ENCODE measurements at places on chromosomes 2 and 18. TPM values are rescaled to one million over a fixed set of nuclear protein-coding genes. Genes with fewer than 3 reads are reported as not detected.

- no peaks in the 10 kb centered on the region for H3K27me3 ChIP-seq
- no peak overlapping the region for H3K4me3 ChIP-seq
- H3K27ac ChIP-seq, result no peak overlapping the region
- H3K36me3 ChIP-seq, result no peaks in the 10 kb centered on the region
These were observed 35.6 kb downstream of the GDF7 start for GRCh38 chr2:20702563-20702962.

- no peak overlapping the region for H3K27ac ChIP-seq
- DNase-seq, result peak; percentile 89
- H3K36me3 ChIP-seq, result no peaks in the 10 kb centered on the region
- no peaks in the 10 kb centered on the region for H3K4me1 ChIP-seq
- H3K4me3 ChIP-seq, result no peak overlapping the region
These were observed 129.2 kb upstream of the MEIS1 start for GRCh38 chr2:66305718-66306117.

GRCh38 chr2:199910338-199911051, 598 bp upstream of the C2orf69 start:
- no peak for DNase-seq
- H3K4me1 ChIP-seq, result no peaks in the 10 kb centered on the region
- peak overlapping the region; percentile 82 for H3K4me3 ChIP-seq
- H3K27me3 ChIP-seq, result no peaks in the 10 kb centered on the region

GRCh38 chr2:126187668-126188067, 468.3 kb upstream of the GYPC start:
- H3K27ac ChIP-seq, result no peak overlapping the region
- H3K36me3 ChIP-seq, result no peaks in the 10 kb centered on the region
- DNase-seq, result peak; percentile 9
- no peaks in the 10 kb centered on the region for H3K4me1 ChIP-seq

DNA sequence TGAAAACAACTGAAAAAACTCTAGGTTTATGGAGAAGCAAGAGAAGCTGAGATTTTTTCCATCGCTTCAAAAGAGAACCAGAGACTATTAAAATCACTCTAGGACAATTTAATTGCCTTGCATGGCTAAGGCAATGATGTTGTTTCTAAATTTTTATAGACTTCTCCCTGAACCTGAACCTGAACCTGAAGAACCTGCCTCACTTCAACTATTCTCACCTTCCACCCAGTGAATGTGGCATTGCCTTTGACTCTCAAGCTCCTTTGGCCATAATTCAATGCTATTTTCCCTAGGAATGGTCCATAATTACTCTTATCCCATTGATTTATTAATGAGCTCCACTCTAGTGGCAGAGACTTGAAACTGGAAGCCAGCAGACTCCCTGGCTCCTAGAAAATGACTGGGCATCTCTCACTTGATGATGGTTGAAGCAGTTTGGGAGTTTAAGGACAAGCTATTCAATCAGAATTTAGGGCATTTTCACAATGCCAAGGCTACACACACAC, 303.8 kb upstream of the UBE2E3 start:
- H3K4me1 ChIP-seq, result no peaks in the 10 kb centered on the region
- no peak overlapping the region for H3K4me3 ChIP-seq
- no peaks in the 10 kb centered on the region for H3K27me3 ChIP-seq
- DNase-seq, result no peak
- H3K27ac ChIP-seq, result no peak overlapping the region
- H3K36me3 ChIP-seq, result no peaks in the 10 kb centered on the region

DNA sequence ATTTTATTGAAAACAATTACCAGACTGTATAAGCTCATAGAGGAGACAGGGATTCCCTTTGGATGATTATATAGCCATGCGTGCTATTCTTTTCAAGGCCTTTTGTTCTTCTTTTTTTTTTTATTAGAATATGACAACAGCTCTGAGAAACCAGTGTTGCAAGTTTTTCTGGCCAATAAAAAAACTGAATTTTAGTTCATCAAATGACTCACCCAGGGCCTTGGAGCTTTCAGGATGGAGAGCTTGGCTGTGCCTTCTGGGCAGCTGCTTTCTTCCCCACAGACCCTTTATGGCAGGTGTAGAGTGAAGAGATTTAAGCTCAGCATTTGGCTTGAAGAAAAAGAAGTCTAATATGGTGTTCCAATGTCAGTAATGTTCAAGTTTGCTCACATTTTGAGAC, 497.9 kb upstream of the FANCL start:
- no peak overlapping the region for H3K27ac ChIP-seq
- DNase-seq, result no peak
- H3K27me3 ChIP-seq, result no peaks in the 10 kb centered on the region
- H3K36me3 ChIP-seq, result no peaks in the 10 kb centered on the region
- H3K4me3 ChIP-seq, result no peak overlapping the region

- no peak overlapping the region for H3K4me3 ChIP-seq
- no peaks in the 10 kb centered on the region for H3K27me3 ChIP-seq
- DNase-seq, result peak; percentile 71
- no peak overlapping the region for H3K27ac ChIP-seq
- H3K36me3 ChIP-seq, result no peaks in the 10 kb centered on the region
These were observed 231.8 kb upstream of the SPOPL start for GRCh38 chr2:138269765-138270164.

DNA sequence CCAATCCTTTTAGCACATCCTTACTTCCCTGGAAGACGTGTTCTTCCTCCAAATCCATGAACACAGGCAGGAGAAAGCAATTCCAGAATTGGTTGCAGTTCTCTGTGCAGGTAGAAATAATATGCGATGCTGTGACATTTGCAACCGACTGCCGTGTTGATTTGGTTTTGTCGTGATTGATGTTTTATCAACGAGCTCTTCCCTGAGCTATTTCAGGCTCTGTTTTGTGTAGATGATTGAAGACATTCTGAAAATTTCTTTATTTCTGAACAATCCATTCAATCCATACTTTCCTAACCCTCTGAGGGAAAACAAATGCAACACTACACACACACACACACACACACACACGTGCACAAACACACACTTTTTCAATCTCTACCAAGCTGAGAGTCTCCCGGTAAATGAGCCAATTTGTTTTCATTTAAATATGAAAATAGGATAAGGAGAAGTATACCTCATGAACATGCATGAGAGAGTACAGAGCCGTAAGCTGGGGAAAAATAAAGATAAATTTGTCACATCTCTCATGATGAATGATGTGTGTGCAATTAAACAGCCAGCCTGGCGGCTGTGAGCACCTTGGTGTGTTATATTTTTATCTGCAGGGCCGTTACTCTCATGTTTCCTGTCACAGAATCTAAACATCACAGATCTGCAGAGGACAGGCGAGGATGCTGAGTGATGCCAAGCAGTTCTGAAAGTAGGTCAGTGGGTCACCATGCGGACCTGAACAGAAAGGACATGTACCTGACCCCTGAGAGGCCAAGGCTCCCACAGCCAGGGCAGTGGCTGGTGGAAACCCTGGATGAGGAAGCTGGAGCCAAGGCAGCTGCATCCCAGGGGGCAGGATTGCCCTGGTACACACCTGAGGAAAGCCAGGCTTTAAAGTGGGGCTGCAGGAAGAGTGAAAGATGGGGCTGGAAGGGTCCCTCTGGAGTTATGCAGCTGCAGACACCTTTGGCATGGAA, 64.8 kb downstream of the PDCL3 start:
- H3K27me3 ChIP-seq, result peaks cover 19% of the 10 kb centered on the region
- H3K27ac ChIP-seq, result no peak overlapping the region
- no peak for DNase-seq
- H3K36me3 ChIP-seq, result no peaks in the 10 kb centered on the region

GRCh38 chr2:85231952-85232351, 95.8 kb downstream of the TGOLN2 start:
- H3K4me3 ChIP-seq, result no peak overlapping the region
- no peak overlapping the region for H3K27ac ChIP-seq
- no peaks in the 10 kb centered on the region for H3K4me1 ChIP-seq
- H3K36me3 ChIP-seq, result no peaks in the 10 kb centered on the region

DNA sequence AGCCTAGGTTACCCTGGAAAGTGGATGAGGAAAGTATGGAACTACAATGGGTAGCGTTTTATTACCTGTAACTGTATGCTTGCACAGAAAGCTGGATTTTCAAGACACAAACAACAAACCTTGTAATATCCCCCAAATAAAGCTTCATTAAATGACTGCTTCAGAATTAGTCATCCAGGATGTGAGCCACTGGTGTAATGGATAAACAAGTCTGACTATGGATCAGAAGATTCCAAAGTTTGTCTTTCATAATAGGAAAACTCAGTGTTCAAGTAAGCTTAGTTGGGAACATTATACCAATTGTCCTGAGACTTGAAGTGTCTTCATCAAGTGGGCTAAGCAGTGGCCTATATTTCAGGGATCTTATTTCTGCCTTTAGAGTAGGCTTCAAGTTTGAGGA, 518.8 kb downstream of the LRP1B start:
- H3K4me3 ChIP-seq, result no peak overlapping the region
- H3K4me1 ChIP-seq, result no peaks in the 10 kb centered on the region
- peak; percentile 61 for DNase-seq
- H3K36me3 ChIP-seq, result no peaks in the 10 kb centered on the region
- H3K27me3 ChIP-seq, result no peaks in the 10 kb centered on the region

DNA sequence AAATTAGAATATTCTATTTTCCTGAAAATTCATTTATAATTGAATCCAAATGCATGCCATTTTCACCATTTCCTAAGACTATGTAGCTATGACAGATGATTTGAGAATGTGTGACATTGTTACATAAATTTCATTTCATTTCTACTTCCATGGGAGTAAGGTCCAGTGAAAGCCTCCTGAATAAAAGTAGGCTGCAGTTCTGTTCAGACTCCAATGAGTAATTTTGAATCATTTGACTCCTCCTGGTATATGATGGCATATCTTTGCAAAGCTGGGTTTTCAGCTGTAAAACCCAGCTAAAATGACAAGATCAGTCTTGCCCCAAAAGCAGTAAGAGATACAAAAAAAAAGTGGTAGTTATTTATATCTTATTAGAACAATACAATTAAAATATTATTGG, 101.0 kb upstream of the DNAJC10 start:
- H3K4me3 ChIP-seq, result no peak overlapping the region
- H3K27me3 ChIP-seq, result no peaks in the 10 kb centered on the region
- no peak for DNase-seq
- H3K27ac ChIP-seq, result no peak overlapping the region

- DNase-seq, result no peak
- no peaks in the 10 kb centered on the region for H3K36me3 ChIP-seq
- no peak overlapping the region for H3K4me3 ChIP-seq
- no peaks in the 10 kb centered on the region for H3K4me1 ChIP-seq
- H3K27ac ChIP-seq, result no peak overlapping the region
These were observed 130.1 kb downstream of the MBP start for GRCh38 chr18:77002496-77002895.

GRCh38 chr2:190879474-190880377, 895 bp upstream of the GLS start:
- H3K27me3 ChIP-seq, result no peaks in the 10 kb centered on the region
- peak; percentile 69 for DNase-seq
- peak overlapping the region; percentile 60 for H3K4me3 ChIP-seq
- no peaks in the 10 kb centered on the region for H3K36me3 ChIP-seq

- no peaks in the 10 kb centered on the region for H3K36me3 ChIP-seq
- H3K27ac ChIP-seq, result no peak overlapping the region
- DNase-seq, result no peak
These were observed 47.0 kb downstream of the RRM2 start for GRCh38 chr2:10169581-10169980.

- no peak overlapping the region for H3K27ac ChIP-seq
- no peak overlapping the region for H3K4me3 ChIP-seq
- no peak for DNase-seq
- H3K36me3 ChIP-seq, result no peaks in the 10 kb centered on the region
- no peaks in the 10 kb centered on the region for H3K4me1 ChIP-seq
- no peaks in the 10 kb centered on the region for H3K27me3 ChIP-seq
These were observed 113.4 kb downstream of the GORASP2 start for GRCh38 chr2:171042253-171042969.

DNA sequence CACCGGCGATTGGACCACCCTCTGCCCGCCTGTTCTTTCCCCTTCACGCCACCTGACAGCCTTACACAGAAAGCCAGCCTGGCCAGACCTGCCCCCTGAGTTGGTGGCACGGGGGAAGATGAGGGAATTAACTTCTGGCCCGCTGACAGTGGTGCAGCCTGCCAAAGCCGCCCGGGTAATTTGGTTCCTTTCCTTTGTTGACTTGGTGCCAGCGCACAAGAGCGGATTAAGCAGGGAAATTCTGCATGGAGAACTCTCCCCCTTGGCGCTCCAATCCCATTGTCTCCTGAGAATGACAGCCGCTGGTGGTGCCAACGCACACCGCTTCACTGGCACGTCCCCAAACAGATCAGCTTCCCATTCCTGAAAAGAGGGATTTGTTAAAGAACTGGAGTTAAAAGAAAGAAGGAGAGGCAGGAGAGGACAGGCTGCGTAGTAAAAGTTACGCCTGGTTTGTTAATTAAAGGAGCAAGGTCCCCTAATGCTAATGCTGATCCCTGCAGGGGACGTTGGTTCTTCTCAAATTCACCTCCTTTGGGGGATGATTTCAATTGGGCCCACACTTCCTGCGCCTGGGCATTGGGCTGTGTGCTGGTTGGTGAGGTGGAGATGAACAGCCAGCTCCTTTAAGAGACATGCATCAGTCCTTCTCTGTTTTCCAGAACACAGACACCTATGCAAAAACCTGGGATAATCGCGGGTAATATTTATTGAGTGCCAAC, 286.8 kb downstream of the MYCN start:
- no peaks in the 10 kb centered on the region for H3K36me3 ChIP-seq
- H3K27ac ChIP-seq, result no peak overlapping the region
- no peak for DNase-seq
- H3K4me1 ChIP-seq, result no peaks in the 10 kb centered on the region
- no peaks in the 10 kb centered on the region for H3K27me3 ChIP-seq

- no peak for DNase-seq
- no peak overlapping the region for H3K4me3 ChIP-seq
- H3K36me3 ChIP-seq, result no peaks in the 10 kb centered on the region
- peaks cover 3% of the 10 kb centered on the region for H3K4me1 ChIP-seq
These were observed 16.8 kb downstream of the DBI start for GRCh38 chr2:119383410-119384140.

DNA sequence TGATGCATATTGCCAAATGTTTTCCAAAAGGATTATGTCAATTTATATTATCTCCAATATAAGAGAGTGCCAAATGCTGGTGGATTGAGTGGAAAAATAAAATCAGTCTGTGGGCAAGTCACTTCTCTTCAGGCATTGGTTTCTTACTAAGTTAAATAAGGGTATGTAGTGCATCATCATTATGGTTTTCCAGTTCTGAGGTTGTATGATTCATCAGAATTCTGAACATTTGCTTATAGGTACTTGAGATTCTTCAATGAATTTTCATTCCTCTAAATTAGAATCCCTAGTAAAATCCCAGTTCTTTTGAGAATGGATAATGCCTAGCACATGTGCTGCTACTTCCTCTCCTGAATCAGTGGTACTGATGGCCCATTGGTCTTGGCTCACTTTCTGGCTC, 188.9 kb upstream of the OSR1 start:
- no peaks in the 10 kb centered on the region for H3K36me3 ChIP-seq
- DNase-seq, result no peak
- H3K27ac ChIP-seq, result no peak overlapping the region
- no peaks in the 10 kb centered on the region for H3K4me1 ChIP-seq

The MC2R gene
- not detected for total RNA-seq

The SLC35F5 gene
- 245 TPM for total RNA-seq

The RMDN2 gene
- 5.1 TPM for total RNA-seq

The KATNAL2 gene
- 4.6 TPM for total RNA-seq

The NOSTRIN gene
- total RNA-seq, result not detected

The WDR75 gene
- total RNA-seq, result 54.0 TPM

The ANXA4 gene
- 106 TPM for total RNA-seq

The RNU2-63P gene
- total RNA-seq, result 268 TPM

The HOXD13 gene
- total RNA-seq, result not detected

The DSG1 gene
- total RNA-seq, result not detected

The CYP1B1 gene
- 94.1 TPM for total RNA-seq

The CTDP1 gene
- total RNA-seq, result 20.5 TPM

The SRBD1 gene
- total RNA-seq, result 11.6 TPM

The MYCN gene
- not detected for total RNA-seq

Data from fibroblast of lung (primary cell).